Fibroblast of skin of right quadriceps (primary cell): ENCODE measurements at places on chromosomes 11 and 22.

DNA sequence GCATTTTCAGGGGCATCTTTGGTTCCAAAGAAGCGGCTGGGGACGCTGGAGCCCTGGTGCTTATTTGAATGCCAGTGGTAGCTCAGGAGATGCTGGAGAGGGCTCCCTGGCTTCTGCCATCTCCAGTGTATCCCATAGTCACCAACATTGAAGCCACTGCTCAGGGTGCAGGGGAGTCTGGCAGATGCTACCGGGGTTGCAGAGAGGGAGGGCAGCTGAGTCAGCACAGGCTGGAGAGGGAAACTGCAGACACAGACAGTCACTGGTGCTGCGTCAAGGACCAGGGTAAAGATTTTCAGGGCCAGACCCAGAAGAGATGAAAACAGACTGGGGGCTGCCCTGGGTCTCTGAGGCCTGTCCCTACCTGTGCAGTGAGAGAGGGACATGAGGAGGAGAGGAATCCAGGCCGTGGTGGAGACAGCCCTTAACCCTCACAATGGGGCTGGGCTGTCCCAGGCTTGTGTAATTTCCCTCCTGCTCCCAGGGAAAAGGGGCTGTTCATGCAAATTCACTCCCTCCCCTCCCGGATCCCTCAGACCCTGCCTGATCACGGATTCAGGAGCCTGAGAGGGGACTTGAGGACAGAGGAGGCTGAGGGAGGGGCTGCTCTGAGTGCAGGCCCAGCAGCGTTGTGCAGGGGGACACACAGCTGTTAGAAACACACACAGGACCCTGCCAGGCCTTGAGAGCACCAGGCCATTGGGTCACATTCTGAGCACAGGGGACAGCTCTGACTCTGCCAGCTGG lies 126.9 kb upstream of the GRK3 start:
- no peak for DNase-seq

DNA sequence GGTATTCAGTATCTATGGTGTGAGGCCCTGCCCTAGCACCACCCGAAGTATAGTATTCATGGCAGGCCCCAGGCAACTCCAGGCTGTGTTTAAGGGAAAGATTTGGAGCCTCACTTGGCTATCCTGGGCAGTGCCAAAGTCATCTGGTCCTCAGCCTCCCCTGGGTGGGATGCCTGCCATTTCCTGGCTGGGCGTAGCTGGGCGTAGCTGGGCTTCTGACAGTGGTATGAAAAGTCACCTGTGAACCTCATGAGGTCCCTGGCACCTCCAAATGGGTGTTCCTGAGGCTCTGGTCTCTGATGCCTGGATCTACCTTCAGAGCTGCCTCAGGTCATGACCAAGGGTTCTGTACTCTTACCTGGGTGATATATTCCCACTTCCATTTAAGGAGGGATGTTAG lies 113.0 kb upstream of the PARVA start:
- no peak for DNase-seq

DNA sequence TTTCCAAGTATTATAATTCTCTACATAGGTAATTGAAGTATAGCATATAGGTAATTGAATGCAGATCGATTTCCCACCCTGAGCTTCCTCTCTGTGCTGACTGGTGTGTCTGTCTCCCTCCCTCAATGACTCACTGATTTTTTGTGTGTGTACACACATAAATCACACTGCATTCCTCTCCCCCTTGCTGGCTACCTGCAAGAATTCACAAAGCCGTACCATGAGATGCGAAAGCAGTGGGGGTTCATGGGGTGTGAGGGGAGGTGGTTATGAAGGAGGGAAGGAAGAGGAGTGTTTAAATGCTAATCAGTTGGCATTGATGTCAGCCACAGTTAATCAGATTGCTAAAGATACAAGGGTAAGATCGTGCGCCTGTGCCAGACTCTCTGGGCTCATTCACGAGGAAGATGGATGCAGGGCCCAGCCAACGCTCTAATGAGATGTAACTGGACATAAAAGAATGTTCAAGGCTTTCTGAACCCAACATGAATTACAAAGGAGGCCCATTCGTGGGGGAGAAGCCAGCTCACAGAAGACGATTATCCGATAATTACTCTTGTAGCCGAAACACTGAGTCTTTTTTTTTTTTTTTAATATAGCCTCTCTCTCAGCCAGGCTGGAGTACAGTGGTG lies 107.4 kb downstream of the SEZ6L start:
- no peak for DNase-seq

DNA sequence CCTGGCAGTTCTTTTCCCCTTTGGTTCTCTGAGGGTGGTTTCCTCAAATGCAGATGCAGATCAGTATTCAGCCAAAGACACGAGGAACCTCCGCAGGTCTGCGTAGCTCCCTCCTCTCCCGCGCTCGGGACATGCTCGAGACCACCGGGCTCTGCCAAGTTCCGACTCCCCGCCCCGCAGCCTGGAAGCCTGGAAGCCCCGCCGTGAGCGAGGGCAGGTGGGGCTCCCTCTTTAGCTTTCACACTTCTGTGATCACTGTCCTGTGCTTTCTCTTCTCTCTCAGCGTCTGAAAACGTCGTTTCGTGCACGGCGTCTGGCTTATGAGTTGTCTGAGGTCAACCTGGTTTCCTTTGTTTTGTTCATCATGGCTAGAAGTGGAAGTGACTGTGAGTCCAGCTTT lies 26.6 kb downstream of the ZBED4 start:
- no peak for DNase-seq

GRCh38 chr11:32118025-32118974 lies 27.4 kb downstream of the RCN1 start:
- DNase-seq = peak; percentile 61
